Chondrocyte (in vitro differentiated cells): ENCODE measurements at places on chromosomes 5 and 9. TPM values are rescaled to one million over a fixed set of nuclear protein-coding genes. Genes with fewer than 3 reads are reported as not detected.

DNA sequence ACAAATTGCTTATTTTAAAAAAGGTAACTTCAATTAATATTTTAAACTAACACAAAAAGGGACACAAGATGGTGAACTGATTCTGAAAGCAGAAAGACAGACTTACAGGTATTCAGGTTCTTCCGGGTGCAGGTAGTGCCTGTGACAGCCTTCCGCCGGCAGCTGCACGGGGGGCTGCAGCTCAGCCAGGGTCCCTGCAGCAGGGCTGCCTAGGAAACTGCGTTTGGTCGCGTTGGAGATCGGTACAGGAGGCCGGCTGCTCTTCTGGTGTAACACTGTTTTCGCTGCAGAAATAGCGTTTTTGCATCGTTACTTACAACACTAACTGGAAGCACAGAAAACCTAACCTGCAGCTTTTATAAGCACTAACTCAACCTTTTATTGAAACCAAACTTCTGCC, 80.0 kb downstream of the CAMSAP1 start:
- H3K36me3 ChIP-seq: peaks cover 29% of the 10 kb centered on the region
- peaks cover 14% of the 10 kb centered on the region for H3K4me1 ChIP-seq
- peak; percentile 37 for DNase-seq
- no peak overlapping the region for H3K4me3 ChIP-seq
- H3K27ac ChIP-seq: no peak overlapping the region

The SMC2 gene
- total RNA-seq: 9.4 to 18.9 TPM (median 9.6 TPM) in 3 replicates

The PCDHB11 gene
- 0.90 to 2.4 TPM (median 1.3 TPM) in 3 replicates for total RNA-seq

GRCh38 chr9:93413530-93413929, 38.0 kb upstream of the FAM120A start:
- no peaks in the 10 kb centered on the region for H3K4me1 ChIP-seq
- no peak for DNase-seq
- H3K27ac ChIP-seq: no peak overlapping the region
- no peaks in the 10 kb centered on the region for H3K36me3 ChIP-seq
- H3K4me3 ChIP-seq: no peak overlapping the region

DNA sequence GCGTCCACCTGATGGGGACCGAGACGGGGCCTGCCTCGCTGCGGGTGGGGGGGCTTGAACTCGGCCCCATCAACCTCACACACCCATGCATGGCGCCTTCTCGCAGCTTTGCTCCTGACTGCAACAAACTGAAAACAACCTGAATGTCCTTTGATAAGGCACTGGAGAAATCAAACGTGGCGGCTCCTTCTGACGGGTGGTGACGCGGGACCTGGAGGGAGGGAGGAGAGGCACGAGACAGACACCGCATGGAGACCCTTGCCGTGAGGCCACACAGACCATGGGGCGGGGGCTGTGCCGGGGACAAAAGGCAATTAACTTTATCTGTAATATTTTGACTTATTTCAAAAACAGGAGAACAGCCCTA, 48.6 kb downstream of the NACC2 start:
- peaks cover 1% of the 10 kb centered on the region for H3K36me3 ChIP-seq
- H3K4me1 ChIP-seq: peaks cover 7% of the 10 kb centered on the region
- DNase-seq: no peak
- H3K4me3 ChIP-seq: no peak overlapping the region
- H3K27ac ChIP-seq: peak overlapping the region; percentile 59
